ENCODE measurements at places on chromosomes 3 and 15.

GRCh38 chr15:88655103-88655553, 16.3 kb downstream of the ISG20 start:
- DNase-seq: no peak

- DNase-seq: no peak
Observed at GRCh38 chr15:99279827-99280226, 28.5 kb downstream of the LRRC28 start.

DNA sequence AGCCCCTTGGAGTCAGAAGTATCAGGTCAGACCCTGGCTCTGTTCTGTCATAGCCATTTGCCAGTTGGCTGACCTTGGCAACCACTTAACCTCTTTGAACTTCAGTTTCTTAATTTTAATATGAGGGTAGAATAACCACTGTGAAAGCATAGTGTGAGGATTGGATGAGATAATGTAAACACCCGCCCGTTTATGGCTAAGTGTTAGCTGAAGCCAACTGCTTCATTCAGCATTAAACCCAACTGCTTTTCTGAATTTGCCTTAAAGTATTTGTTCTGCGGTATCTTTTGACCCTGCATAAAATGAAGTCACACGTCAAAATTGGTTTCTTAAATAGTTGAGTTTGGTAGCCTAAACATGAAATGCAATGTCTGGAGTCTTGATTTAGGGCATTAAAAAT, 121.5 kb upstream of the ABHD17C start:
- DNase-seq: no peak

- DNase-seq: peak; percentile 41
Observed at GRCh38 chr3:170037463-170038433, at the start of gene GPR160. Gene GPR160, plus strand, starts transcription at chr3:170037995. Its CDS starts 45,978 bp downstream, at chr3:170083973.

DNA sequence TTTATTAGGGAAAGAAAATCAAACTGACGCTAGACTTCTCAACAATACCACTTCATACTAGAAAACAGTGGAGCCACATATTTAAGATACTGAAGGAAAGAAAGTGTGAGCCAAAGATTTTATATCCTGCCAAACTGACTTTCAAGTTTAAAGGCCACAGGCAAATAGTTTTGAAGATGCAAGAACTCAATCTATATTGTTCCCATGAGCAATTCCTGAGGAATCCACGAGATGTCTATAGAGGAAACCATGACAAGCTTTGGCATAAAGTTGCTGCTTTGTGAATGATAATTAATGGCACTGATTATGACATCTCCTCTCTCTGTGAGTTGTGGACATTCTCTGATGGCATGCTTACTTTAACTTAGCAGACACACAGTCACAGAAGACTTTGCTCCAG, 276.1 kb upstream of the GOLGA6L4 start:
- no peak for DNase-seq
